ENCODE measurements at places on chromosomes 2 and 18. TPM values are rescaled to one million over a fixed set of nuclear protein-coding genes. Genes with fewer than 3 reads are reported as not detected.

DNA sequence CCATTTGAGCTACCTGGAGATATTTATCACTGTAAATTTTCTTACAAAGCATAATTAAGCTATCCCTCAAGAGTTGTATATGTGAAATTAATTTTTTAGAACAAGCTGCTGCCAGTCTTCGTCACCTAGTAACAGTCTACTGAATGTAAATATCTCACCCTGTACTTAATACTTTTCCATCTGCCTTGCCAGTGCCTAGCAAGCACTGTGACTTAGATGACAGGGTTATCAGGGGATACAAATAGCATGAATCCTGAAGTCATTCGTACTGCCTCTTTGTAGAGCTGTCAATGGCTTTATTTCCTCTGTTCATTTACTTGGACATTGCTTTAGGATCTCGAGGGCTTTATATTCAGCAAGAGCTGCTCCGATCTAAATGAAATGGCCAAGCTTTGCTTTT lies 763.6 kb downstream of the ADCYAP1 start:
- DNase-seq: no peak

GRCh38 chr2:150327564-150328489 lies 159.6 kb downstream of the RND3 start:
- no peak for DNase-seq

GRCh38 chr2:205661281-205661680 lies 21.0 kb upstream of the NRP2 start:
- no peak for DNase-seq

GRCh38 chr18:57269756-57270155 lies 82.6 kb upstream of the ST8SIA3 start:
- DNase-seq: no peak

MEP1B gene
- total RNA-seq: not detected

GRCh38 chr2:137802038-137802437 lies 162.2 kb upstream of the HNMT start:
- DNase-seq: no peak

DNA sequence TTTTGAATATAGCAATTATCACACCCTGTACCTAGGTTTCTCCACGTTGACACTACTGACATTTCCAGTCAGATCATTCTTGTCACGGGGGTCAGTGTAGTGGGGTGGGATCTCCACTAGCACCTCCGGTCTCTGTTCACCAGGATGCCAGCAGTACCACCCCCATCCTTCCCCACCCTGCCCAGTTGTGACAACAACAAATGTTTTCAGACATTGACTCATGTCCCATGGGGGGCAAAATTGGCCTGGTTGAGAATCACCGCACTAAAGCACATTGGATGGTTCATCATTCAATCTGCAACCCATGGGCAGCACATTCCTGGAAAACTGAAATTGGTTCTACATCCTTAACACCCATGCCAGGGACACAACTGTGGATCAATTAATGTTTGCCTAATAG lies 32.3 kb downstream of the FEZ2 start:
- no peak for DNase-seq

GRCh38 chr18:54268751-54269150 lies 566 bp upstream of the POLI start:
- no peak for DNase-seq

- DNase-seq: no peak
Measured at GRCh38 chr18:75681538-75682115, 254.1 kb upstream of the SMIM21 start.

CD207 gene
- total RNA-seq: 0.51 TPM

LAMA1 gene
- total RNA-seq: 32.0 TPM

- DNase-seq: no peak
Measured at GRCh38 chr2:3465844-3466481, 53.4 kb downstream of the ADI1 start.

DNA sequence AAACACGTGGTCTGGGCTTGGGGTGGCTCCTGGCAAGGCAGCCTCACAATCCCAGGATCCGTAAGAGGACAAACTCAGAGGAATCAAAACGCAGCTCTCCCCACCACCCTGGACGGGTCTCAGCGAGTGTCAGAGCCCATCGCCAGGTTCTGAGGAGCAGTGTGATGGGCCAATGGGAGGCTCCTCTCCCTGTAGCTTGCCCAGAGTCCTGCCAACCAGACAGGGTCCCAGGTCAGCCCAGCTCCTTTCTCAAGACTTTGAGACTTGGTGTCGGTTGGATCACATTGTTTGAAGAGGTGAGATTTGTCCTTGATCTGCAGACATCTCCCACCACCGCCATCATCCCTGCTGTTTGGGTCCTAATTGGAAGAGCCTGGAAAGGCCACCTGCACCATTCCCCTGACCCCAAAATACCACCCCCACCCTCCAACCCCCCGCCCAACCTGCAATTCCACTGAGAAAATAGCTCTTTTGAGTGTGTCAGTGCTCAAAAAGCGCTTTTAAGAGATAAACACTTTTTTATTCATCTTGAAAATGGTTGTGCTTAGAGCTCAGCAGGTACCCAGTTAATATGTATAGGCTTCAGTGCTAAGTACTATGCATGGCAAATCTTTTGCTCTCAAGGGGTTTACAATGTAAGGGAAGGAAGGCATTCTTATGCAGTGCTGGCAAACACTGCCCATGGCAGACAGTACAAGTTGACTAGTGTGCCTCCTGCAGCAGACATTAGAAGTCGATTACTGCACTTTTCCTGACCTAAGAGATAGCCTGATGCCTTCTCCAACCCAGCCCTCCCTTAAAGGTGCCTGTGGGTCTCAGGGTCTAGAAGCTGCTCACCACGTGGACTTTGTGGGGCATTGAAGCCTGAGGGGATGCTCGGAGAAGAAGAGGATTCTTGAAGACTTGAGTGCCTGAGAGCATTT lies 50.6 kb downstream of the GLI2 start:
- DNase-seq: no peak

DUSP2 gene
- total RNA-seq: 0.34 TPM

DNA sequence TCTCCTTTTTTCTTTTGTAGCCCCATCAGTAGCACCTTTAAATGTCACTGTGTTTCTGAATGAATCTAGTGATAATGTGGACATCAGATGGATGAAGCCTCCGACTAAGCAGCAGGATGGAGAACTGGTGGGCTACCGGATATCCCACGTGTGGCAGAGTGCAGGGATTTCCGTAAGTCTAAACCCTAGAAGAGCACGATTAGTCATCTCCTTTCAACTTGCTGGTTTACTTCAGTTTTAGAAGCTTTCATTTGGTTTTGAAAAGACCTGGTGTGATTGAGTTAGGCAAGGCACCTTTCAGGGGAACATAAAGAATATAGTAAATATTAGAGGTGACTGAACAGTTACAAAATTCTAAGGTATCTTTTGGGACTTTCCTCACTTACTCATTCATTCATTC lies 72.2 kb upstream of the TMEM87B start:
- DNase-seq: no peak

- no peak for DNase-seq
Measured at GRCh38 chr2:17790536-17790935, 25.7 kb upstream of the MSGN1 start.

LYPD1 gene
- 1.1 TPM for total RNA-seq

GRCh38 chr18:48116873-48117630 lies 186.6 kb upstream of the SMAD2 start:
- no peak for DNase-seq

GRCh38 chr2:7378591-7378990 lies 461.4 kb downstream of the RNF144A start:
- DNase-seq: no peak

DNA sequence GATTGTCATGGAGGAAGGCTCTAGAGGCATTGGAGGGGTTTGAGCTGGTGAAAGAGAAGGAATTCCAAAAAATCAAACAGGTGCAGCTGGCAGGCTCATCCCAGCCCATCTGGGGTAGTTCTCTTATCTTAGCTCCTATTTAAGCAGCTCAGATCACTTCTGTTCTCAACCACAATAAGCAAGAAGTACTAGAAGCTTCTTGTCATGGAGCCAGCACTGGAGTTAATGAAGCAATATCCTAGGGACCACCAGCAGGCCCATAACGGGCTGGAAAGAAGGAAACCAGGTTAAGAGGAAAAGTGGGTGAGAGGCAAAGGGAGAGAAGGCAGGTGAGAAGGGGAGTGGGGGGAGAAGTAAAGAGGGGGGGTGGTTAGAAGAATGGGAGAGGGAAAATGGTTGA lies 100.7 kb upstream of the ZFP36L2 start:
- DNase-seq: no peak

Data from glutamatergic neuron (in vitro differentiated cells).